ENCODE measurements at places on chromosomes 4 and X. TPM values are rescaled to one million over a fixed set of nuclear protein-coding genes. Genes with fewer than 3 reads are reported as not detected.

The PCDH10 gene
- total RNA-seq: 19.4 TPM

The ABLIM2 gene
- total RNA-seq: 13.5 TPM

The FAM114A1 gene
- 126 TPM for total RNA-seq

The HTRA3 gene
- total RNA-seq: 44.8 TPM

The TAF7L gene
- not detected for total RNA-seq

The UGT2A3 gene
- 0.22 TPM for total RNA-seq

The BCLAF3 gene
- total RNA-seq: 24.2 TPM

The ZNF157 gene
- total RNA-seq: 2.6 TPM

The CXCL6 gene
- not detected for total RNA-seq

The TNIP3 gene
- total RNA-seq: 0.93 TPM
